Caudate nucleus (tissue), 63 donors: ENCODE measurements at places on chromosomes 11 and 22.

GRCh38 chr11:56214537-56214936, 19.5 kb downstream of the OR5T2 start:
- DNase-seq, result no peak

DNA sequence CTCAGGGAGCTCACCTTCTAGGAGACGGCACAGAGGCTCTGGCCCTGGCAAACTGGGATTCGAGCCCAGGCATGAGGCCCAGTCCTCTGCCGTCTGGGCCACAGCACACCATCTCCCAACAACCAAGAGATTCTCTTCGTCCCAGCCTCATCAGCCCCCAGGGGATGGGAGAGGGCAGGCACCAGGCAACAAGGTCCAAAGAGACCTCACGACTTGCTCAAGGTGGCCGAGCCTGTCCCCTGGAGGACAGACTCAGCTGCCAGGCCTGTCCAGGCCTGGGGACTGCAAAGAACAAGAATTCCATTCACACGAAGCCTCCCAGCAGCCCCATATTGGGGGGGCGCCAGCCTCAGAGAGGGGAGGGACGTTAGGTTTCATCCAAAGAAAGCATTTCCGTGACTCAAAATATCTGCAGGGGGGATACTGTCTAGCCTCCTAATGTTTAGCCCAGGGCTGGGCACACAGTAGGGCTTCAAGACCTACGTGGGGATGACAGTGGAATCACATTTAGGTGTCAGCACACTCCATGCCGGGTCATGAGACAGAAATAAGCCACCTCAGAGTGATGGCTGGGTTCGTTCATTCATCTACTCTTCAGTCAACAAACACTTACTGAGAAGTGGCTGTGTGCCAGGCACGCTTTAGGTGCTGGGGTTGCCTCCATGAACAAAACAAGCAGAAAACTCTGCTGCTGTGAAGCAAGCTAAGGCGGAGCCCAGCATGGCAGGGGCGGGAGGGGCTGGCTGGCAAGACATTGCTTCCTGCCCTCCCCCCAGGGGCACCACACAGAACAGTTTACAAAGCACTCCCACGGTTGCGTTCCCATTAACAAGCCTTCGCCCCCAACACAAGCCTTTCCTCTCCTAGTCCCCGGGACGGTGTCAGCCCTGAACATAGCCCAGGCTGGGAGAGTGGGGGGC, 1.2 kb downstream of the CARNS1 start:
- no peak for DNase-seq

DNA sequence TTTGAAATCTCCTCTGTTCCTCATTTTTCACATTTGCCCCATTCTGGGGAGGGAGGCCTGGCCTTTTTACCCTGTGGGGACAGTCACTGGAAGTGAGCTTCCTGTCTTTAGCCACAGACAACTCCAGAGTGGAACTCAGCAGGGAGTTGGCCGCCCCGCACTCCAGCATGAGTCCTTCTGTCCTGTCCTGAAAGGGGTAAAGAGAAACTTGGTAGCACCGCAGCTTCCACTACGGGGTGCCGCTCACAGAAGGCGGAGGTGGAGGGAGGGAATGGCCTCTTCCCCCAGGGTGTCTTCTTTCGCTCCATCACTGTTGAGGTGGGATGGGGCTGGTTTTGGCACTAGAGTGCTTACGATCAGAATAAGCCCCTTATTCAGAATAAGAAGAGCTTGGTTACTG, 132.2 kb downstream of the ST3GAL4 start:
- DNase-seq, result no peak

DNA sequence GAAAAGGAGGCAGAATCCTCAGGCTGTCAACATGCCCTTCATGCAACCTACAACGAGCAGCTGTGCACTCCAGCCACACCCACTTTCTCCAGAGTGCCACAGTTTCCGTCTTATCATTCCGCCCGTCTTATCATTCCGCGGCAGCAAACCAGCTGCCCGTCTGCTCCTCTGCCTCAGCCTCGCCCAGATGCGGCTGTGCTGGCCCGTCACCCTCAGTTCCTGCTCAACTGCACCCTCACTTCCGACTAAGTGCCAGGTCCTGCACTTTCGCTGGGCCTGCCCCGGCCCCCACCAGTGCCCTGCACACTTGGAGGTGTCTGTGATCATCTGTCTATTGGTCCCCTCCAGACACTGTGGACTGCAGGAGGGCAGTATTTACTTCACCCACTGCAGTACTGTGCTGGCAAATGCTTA, 43.7 kb downstream of the MICAL3 start:
- DNase-seq, result no peak

DNA sequence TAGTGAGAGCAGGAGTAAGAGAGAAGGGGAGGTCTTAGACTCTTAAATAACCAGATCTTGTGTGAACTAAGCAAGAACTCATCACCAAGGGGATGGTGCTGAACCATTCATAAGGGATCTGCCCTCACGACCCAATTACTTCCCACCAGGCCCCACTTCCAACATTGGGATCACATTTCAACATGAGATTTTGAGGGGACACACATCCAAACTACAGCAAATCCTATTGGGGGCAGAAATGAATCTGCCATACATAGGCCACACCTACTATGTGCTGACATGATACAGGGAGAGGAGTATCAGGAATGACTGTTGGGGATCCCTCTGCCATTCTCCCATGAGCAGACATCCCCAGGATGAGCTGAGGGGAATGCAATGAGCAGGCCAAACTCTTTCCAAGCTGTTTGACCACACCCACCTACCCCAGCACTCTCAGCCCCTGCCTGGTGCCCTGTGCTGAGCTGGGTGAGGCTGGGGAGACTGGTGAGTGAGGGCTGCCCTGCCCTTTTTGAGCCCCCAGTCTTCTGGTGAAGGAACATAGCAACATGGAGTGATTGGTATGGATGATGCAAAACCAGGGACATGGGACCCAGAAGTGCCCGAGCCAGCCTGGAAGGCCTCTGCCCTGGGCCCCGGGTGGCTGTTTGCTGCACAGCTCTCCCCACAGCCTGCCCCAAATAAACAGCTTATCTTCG, 1.2 kb upstream of the GTSE1 start:
- DNase-seq, result no peak

- DNase-seq, result no peak
Observed at GRCh38 chr11:133214646-133215045, 317.7 kb downstream of the OPCML start.

DNA sequence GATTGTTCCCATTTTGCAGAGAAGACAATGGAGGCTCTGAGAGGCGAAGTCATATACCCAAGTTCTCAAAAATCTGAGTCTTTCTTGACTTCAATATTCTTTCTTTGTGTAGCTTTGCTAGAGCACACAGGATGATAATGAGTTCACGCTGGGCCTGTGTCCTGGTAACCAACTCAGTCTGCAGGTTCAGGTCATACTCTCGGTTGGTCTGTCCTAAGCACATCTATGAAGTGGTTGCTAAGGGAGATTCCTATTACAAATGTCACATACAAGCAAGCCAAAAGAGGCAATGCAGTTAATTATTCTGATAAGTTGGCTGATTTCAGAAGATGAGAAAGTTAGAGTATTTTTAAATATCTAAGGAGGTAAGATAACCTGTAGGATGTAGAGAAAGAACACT, 481.0 kb downstream of the SOX6 start:
- no peak for DNase-seq

GRCh38 chr22:43642319-43643206, 169.5 kb downstream of the EFCAB6 start:
- DNase-seq, result no peak

- DNase-seq, result no peak
Observed at GRCh38 chr11:116867619-116868018, 30.2 kb upstream of the APOA1 start.

DNA sequence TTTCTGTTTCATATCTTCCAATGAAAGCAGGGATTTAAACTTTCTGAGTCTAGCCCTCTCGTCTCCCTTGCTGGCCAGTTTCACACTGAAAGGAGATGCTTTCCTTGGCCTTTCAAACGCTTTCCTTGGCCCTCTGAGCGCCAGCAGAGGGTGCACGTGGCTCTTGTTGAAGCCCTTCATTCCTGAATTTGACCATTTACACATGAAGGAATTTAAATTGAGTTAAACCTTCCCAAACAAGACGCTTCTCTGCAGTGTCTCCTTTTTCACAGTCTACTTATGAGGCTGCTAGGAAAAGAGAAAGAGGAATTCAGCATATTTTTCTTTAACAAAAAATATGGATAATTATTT, 21.6 kb downstream of the NNMT start:
- no peak for DNase-seq

- no peak for DNase-seq
Observed at GRCh38 chr11:8584082-8584481, 9.9 kb downstream of the STK33 start.

DNA sequence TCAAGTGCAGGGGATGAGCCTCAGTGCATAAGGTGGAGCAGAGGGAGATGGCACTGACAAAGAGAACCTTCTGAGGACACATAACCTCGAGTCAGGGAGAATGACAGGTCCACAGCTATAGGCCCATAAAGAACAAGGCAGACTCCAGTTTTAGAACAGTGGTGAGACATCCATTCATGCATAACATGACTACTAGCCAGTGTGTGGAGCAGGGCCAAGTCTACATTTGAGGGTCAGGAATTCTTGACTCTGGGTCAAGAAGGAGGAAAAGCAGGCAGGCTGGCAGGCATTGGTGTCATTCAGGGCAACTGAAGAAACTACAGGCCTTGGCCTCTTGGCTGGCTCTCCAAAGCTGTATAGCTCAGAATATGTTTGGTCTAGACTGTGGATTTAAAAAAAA, 54.9 kb downstream of the MTNR1B start:
- DNase-seq, result no peak

GRCh38 chr11:13713982-13714381, 45.5 kb downstream of the FAR1 start:
- no peak for DNase-seq

DNA sequence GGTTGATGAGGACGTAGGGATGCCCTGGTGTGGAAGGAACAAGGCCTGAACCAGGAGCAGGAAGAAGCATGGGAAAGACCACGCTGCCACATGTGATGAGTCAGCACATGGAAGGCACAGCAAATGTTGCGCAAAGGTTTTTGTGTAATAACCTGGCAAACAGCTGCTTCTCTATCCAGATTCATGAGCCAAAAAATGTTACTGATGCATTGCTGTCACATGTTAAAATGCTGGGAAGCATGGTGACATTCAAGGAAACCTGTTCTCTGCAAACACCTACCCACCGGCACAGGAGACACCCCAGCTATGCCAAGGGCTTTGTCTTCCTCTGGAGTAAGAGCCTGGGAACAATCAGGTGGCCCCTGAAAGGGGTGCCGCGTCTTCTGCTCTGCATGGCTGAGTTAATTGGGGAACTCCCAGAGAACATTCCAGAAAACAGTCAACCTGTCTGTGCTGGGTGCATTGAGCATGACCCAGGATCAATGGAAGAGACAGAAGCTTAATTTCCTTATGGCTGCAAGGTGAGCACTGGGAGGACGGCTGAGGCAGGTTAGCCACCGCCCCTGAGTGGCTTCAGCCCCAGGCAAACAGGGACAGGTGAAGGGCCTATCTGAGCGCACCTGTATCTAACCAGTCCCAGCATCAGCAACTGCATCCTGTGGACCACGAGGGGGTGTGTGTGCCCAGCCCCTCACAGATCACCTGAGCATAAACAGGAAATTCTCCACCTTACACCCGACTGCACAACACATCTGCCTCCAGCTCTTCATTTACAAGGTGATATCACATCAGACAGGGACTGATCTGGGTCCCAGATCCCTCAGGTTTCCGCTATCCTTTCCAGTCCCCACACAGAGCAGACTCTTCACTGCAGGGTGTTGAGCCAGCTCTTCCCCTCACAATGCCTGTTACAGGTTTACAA, 108.4 kb downstream of the GGTLC2 start:
- DNase-seq, result no peak

GRCh38 chr11:31822175-31822926, 11.2 kb upstream of the PAX6 start:
- no peak for DNase-seq

GRCh38 chr22:21688706-21689381, 23.0 kb downstream of the PPIL2 start:
- no peak for DNase-seq

DNA sequence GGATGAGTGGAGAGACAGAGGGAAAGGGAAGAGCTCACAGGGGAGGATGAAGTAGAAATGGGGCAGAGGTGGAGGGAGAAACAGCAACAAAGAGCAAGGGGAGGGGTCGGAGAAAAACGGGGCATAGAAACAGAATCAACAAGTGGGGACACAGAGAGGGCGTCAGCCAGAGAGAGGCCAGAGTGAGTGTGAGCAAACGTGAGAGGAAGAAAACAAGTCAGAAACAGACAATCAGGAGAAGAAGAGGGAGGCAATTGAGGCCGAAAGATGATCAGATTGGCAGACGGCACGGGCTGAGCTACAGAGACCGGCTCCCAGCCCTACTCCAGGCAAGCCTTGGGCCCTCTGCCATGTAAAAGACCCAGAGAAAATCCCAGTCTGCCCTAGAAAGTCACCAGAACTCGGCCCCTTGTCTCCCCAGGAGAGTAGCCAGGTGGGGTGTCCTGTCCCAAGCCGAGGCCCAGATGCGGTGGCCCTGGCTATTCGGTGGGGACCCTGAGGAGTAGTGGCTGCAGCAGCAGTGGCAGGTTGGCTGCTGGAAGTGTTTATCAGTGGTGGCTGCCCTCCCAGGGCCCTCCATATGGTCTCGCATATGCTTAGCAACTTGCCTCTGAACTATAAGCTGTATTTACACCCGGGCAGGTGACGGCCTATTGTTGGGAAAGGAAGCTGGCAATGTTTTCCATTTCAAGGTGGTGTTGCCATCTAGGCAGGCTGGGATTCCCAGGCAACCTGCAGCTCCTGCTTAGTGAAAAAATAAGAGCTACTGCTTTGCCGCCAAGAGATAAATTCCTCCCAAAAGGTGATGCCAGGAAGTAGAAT, 14.8 kb upstream of the TSPAN18 start:
- DNase-seq, result no peak

DNA sequence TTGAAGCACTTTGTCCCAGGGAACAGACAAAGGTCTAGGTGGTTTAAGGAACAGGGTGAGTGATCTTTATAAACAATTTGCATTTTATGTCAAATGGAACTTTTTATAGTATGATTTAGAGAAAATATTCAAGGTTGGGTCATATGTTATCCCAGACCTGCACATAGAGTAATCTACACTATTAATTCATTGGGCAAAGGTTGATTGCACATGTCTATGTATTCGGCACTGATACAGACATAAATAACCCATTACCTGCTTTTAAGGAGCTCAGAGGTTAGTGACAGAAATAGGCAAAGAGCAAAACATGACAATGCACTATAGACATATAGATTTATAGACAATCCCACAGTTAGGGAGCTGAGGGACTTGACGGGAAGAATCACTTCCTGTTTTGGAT, 141.5 kb upstream of the UBASH3B start:
- DNase-seq, result no peak

DNA sequence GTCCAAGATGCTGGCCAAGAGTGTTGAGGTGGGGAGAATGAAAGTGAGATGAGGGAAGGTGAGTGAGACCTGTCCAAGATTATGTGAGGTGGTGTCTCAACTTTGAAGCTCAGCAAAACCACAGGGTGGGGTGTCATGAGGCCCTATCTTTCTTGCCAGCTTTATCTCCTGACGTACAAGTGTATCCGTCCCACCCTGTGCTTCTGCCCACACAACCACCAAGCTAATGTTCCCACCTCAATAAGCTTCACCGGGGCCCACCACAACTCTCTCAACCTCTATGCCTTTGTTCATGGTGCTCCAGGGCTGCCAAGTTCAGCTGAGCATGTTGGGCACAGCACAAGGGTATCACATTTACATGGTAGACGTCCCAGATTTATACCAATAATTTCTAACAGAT, 7.1 kb upstream of the TPST2 start:
- DNase-seq, result no peak
